Ovary (tissue), 10 donors: ENCODE measurements at places on chromosomes 2 and 18. TPM values are rescaled to one million over a fixed set of nuclear protein-coding genes. Genes with fewer than 3 reads are reported as not detected.

VPS54 gene
- 18.7 TPM for polyA plus RNA-seq

HOXD11 gene
- 0.07 TPM for polyA plus RNA-seq

GRCh38 chr2:194104687-194105086 is 1552.3 kb upstream of the SLC39A10 start:
- no peak for DNase-seq

DNA sequence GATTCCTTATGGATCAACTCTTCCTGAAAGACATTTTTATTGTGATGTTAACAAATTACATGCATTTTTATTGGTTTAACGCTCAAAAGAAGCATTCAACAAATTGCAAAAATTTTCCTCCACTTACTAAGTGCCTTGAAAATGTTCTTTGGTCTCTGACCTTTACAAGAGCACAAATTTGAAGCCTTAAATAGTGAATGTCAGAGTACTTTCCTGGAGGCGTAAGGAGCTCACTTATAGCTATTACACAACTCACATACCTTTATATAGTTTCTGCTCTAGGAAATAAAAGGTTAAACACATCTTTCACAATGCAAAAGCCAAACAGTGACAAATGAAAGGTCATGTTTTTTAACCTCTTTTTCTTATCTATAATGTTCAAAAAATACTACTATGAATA is 405.7 kb upstream of the ZNF804A start:
- no peak for DNase-seq

DNA sequence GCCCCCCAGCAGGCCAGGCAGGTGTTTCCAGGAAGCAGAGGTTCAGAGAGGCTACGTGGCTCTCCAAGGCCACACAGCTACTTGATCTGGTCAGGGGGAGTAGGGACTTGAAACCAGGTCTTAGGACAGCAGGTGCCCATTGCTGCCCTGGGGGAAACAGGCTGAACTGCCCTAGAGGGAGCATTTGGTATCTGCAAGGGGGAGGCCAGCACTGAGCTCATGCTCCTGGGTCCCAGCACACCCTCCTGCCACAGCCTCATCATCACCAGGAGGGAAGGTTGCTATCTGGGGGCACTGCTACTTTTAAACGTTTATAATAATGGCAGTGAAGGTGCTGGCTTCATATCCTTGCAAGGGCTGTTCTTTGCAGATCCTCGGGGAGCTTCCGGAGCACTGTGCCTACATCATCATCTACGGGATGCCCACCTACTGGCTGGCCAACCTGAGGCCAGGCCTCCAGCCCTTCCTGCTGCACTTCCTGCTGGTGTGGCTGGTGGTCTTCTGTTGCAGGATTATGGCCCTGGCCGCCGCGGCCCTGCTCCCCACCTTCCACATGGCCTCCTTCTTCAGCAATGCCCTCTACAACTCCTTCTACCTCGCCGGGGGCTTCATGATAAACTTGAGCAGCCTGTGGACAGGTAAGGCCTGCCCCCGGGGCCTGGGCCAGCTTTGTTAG is 36.1 kb downstream of the ABCG8 start:
- no peak for DNase-seq

- no peak for DNase-seq
These were observed 58.6 kb upstream of the ZCCHC2 start for GRCh38 chr18:62464266-62464665.

GRCh38 chr2:75491129-75491753 is 69.5 kb downstream of the EVA1A start:
- DNase-seq: no peak

- DNase-seq: no peak
These were observed 96.4 kb downstream of the EPB41L3 start for GRCh38 chr18:5447442-5447841.

- no peak for DNase-seq
These were observed 450.2 kb downstream of the PLCL1 start for GRCh38 chr2:198254536-198255090.
